T-helper 22 cell (primary cell): ENCODE measurements at places on chromosomes 2 and 18.

DNA sequence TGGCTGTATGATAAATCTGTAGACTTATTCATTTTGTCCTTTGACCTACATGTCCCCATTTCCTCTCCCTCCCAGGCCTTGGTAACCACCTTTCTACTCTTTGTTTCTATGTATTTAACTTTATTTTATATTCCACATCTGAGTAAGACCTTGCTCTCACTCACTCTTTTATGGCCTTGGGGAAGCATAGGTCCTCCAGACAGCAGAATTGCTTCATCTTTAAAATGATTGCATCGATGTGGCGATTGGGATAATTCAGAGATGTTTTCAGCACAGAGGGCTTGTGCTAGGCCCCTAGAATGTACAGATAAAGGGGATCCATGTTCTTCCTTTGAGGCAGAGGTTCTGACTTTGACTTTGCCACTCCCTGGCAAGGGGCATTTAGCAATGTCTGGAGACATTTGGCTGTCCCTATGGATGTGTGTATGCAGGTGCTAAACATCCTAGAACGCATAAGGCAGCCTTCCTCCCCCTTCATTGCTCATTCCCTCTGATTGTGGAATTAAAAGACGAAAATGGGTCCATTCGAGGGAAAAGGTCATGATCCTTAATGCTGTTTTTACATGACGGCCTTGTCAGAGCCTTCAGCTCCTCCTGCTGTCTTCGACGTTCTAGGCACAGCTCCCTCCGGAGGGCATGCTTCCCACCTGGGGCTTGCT, 1.2 kb upstream of the GPR39 start:
- no peak for DNase-seq

DNA sequence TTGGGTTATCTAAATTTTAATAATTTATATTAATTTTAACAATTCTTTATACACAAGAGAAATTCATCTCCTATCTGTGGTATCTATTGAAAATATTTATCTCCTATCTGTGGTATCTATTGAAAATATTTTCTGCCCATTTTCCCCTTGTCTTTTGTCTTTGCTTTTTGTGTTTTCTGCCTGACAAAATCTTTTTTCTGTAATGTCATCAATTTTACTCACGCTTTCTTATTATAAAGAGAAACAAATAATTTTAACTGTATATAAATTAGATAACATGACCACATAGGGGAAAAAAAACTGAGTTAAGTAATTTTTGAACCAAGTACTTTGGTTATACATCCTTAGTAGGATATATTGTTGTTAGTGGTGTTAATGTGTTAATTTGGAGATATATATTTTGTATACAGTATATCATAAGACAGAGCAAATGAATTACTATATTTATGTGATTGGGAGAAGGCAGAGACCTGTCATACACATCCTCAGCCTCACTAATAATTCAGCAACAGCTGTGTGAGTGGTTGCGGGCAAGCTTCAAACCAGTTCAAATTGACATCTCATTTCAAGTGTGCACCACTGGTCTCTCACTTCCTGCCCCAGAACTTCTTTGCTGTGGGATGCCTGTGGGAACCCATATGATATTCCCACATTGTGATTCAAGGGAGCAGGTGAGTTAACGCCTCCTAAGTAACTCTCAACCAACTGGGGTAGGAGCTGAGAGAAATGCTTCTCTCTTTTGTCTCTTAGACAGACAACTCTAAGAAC, 292.4 kb downstream of the SP3 start:
- DNase-seq, result no peak

DNA sequence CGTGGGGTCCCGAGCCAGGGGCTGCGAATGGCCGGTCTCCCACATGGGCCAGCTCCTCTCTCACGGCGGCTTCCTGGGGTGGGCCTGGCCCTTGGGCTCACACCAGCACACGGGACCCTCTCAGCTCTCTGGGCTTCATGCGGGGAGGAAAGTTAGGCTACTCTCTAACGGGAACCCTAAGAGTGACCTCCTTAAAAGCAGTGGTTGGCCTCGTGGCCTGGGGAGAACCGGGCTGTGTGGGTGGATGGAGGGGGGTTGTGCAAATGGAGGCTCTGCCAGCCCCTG, 25.8 kb downstream of the RTP5 start:
- no peak for DNase-seq

- DNase-seq, result no peak
These were observed 48.5 kb upstream of the LYPD6B start for GRCh38 chr2:148989882-148990493.

- DNase-seq, result no peak
These were observed 284.0 kb upstream of the GCFC2 start for GRCh38 chr2:75994759-75995158.

GRCh38 chr2:179936654-179937053, 70.4 kb downstream of the CWC22 start:
- no peak for DNase-seq

GRCh38 chr2:43737855-43738254, 36.0 kb upstream of the DYNC2LI1 start:
- DNase-seq, result no peak

DNA sequence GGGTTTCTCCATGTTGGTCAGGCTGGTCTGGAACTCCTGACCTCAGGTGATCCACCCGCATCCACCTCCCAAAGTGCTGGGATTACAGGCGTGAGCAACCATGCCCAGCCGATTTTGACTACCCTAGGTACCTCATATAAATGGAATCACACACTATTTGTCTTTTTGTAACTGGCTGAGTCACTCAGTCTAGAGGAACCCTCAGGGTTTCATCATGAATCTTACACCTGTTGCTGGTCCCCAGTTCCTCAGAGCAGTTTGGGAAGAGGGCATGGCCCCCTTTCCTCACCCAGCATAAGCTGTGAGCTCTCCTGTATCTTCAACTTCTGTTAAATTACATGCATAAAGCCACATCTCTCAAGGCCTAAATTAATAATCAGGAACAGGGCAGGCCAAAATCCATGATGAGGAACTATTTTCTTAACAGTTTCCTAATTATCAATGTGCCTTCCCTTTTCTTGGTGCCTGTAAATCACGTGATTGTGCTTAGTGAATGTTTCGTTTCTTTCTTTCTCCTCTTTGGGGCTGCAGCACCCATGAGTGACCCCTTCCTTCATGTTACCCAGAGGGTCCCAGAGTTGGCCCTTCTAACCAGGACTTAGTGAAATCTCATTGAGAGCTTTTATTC, 20.9 kb downstream of the DYSF start:
- no peak for DNase-seq
